Stimulated activated CD4-positive, alpha-beta T cell treated with anti-CD3 and anti-CD28 coated beads, TNF-alpha, amount 100 ng/mL, for 1 hour (primary cell): ENCODE measurements at places on chromosomes 7 and 10.

GRCh38 chr10:88851706-88852105 is at the start of gene ANKRD22:
ANKRD22 (minus strand) TSS chr10:88851844; CDS start chr10:88851607, 237 bp downstream.
- no peak for DNase-seq

DNA sequence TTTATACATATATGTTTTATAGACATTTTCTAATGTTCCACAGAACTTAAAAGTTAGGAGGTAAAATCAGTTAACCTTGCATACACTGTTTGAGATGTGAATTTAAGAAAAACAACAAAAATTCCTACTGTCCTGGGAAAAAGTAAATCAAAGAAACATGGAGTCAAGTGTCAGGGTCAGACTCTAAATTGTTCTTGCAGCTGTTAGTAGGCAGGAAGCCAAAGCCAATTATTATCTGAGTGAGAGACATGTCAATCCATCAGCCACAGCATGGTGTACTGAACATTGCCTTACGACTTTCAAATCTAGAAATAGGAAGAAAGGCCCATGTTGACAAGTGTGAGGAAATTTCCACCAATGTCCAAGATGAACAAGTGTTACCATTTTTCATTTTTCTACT is 461.2 kb upstream of the MBL2 start:
- DNase-seq, result no peak

- DNase-seq, result no peak
Measured at GRCh38 chr10:25508112-25508815, 333.5 kb downstream of the GPR158 start.

- no peak for DNase-seq
Measured at GRCh38 chr10:23869548-23869947, 339.4 kb upstream of the KIAA1217 start.

- DNase-seq, result no peak
Measured at GRCh38 chr7:17521437-17521836, 223.0 kb downstream of the AHR start.

DNA sequence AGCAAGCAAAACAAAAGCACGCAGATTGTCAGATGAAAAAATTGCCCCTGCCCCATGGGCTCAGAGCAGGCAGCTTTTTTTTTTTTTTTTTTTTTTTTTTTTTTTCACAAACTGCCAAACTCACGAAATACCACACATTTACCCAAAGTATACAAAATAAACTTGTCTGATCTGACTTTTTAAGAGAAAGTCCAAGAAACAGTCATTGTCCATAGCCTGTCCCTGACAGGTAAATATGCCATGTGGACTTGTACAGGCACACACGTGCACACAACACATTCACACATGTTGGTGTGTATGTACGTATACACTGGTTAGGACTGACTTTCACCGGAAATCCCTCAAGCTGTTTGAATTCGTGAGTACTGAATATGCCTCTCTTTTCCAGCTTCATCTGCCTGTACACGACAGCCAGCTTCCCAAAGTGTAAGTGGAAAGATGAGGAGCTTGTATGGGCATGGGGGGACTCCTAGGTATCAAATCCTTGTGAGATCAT is 929 bp upstream of the HGF start:
- no peak for DNase-seq

DNA sequence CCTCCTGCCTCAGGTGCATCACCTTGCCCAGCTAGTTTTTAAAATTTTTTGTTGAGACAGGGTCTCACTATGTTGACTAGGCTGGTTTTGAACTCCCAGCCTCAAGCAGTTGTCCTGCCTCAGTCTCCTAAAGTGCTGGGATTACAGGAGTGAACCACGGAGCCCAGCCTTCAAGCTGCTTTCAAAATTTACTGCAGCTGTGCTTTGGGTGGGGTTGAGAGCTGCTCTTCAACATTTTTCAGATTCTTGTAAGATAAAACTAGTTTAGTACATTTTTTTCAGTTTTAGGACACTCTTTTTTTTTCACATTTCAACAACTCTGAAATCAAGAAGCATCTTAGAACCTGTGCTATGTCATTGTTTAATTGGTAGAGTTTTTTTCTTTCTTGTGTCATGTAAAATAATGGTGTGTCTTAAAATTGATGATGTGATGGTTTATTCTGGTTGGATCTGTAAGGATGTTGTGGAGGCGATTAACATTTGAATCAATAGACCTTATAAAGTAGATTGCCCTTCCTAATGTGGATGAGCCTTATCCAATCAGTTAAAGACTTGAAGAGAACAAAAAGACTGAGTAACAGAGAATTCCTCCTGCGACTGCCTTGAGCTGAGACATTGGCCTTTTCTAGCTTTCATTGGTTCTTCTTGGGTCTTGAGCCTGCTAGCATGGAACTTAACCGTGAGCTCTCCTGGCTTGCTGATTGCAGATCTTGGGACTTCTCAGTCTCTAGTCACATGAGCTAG is 13.5 kb downstream of the PLEKHA8 start:
- DNase-seq, result no peak

DNA sequence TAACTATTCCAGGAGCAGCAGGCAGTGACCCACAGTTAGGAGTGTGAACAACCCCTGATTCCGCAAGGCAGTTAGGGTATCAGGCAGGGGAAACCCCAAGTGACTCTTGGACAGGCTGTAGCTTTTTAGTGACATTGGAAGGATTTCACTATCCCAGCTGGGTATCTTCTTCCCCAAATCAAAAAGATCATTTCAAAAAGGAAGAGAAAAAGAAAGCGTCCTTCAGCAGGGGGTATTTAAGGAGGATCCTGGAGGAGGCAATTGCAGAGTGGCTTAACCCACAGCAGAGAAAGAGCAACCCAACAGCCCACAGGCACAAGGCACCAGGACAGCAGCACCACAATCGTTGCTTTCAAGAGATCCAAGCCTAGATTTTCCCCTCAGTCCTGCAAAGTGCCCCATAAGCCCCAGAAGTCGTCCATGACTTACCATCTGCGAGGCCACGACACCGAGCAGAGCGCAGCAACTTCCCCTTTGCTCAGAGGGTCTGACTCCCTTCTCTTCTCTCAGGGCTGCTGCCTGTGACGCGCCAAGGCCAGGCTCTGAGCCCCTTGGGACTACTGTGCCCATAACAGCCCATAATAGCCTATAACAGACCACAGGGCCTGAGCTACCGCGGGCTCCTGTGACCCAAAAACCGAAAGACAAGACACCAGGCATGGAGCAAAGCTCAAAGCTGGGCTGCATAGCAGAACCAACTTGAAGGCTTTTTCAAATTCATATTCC is 19.8 kb downstream of the PIK3AP1 start:
- no peak for DNase-seq

DNA sequence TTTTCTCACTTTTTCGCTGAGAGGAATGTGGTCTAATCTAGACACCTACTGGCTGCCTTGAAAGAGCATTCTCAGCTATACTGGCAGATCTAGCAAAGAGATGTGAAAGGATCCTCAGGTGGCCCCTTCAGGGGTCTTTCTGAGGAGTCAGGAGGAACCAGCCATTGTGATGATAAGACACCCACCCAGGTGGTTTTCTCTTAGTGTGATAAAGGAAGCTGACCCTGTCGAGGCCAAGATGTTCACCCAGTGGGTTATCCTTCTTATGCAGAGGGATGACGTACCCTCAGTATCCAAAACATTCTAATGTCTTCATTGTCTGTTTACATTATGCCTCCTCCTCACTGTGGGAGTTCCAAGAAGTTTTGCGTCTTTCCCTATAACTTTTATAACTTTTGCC is 98.3 kb upstream of the LRGUK start:
- no peak for DNase-seq

- DNase-seq, result no peak
Measured at GRCh38 chr7:7219216-7219615, 36.9 kb downstream of the C1GALT1 start.

DNA sequence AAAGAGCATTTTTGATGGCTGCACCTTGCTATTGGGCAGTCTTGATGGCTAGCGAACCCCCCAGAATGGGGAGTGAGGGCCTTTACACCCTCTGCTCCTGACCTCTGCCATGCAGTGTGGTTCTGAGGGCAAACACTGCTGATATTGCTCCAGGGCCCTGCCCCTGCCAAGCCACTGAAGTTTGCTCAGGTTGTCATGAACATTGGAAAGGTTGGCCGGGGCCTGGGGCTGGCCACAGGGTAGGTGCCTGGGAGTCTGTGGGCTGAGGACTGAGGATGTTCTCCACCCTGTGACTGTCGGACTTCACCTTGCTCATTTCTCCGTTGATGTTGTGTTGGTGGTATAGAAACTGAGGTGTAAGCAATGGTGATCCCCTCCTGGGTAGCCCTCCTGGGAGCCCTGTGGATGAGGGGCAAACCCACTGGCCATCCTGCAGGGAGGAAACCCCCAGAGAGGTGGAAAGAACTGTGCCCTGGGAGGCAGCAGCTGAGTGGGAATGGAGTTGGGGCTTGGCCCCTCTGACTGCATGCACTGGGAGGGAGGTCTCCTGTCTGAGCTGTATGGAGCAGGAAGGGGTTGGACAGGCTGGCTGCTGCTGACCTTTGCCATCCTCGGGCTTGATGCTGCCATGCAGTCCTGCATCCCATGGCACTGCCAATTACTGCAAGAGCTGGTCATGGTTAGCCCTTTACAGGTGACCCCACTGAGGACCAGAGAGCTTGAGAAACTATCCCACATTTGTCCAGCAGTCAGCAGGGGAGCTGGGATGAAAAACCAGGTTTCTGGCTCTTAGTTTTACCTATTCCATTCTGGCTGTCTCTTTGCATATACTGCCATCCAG is 77.1 kb downstream of the SH2D4B start:
- DNase-seq, result no peak

DNA sequence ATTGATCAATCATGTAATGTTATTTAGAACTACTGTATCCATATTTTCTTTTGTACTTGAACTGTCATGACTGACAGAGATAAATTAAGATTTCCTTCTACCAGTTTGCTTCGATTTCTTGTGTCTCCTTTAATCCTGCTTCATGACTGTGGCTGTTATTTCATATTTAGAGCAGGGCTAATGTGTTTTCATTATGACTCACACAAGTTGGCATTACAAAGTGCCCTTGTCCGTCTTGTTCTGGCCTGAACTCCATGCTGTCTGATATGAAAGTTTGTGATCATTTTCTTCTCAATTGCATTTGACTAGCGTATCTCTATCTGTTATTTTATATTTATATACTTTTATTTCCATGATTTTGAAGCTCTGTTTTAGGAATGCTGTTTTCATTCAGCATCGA is 344.1 kb upstream of the PRKCQ start:
- DNase-seq, result no peak

GRCh38 chr7:67344481-67345193 is 348.0 kb downstream of the TYW1 start:
- no peak for DNase-seq

GRCh38 chr7:76077435-76077834 is 29.5 kb downstream of the MDH2 start:
- DNase-seq, result no peak

GRCh38 chr7:92875719-92876118 is 39.3 kb upstream of the CDK6 start:
- no peak for DNase-seq

GRCh38 chr7:158447506-158448171 is 140.0 kb downstream of the PTPRN2 start:
- no peak for DNase-seq

GRCh38 chr10:129774736-129775401 is 189.2 kb downstream of the EBF3 start:
- DNase-seq, result no peak

- no peak for DNase-seq
Measured at GRCh38 chr7:22482503-22482902, 17.5 kb downstream of the STEAP1B start.

GRCh38 chr7:134186027-134186426 is 58.9 kb downstream of the LRGUK start:
- no peak for DNase-seq

GRCh38 chr10:50892467-50892866 is 7.0 kb upstream of the A1CF start:
- no peak for DNase-seq

DNA sequence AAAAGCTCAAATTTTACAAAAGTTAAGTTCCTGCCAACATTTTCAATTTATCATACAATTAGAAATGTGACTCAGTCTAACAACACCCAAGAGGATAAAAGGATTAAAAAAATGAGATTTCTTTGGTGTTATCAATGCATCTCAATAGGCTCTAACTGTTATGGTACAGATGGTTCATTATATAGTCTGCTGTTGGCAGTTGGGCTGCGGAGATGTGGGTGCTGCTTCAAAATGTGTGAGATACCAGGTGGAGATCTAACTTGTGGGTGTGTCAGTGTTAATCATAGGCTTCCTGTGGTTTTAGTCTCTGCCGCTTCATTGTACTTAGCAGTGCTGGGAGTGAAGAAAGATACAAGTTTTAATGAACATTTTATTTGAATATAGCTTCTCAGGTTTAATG is 231.2 kb downstream of the EXOC4 start:
- DNase-seq, result no peak

- DNase-seq, result peak; percentile 79
Measured at GRCh38 chr10:47047577-47048525, 136.6 kb downstream of the PTPN20 start.

GRCh38 chr10:111075577-111076185 is 1.1 kb upstream of the ADRA2A start:
- DNase-seq, result no peak

- DNase-seq, result no peak
Measured at GRCh38 chr7:40836218-40836617, 701.4 kb downstream of the SUGCT start.

- DNase-seq, result no peak
Measured at GRCh38 chr7:87146740-87147386, 5.4 kb upstream of the DMTF1 start.

DNA sequence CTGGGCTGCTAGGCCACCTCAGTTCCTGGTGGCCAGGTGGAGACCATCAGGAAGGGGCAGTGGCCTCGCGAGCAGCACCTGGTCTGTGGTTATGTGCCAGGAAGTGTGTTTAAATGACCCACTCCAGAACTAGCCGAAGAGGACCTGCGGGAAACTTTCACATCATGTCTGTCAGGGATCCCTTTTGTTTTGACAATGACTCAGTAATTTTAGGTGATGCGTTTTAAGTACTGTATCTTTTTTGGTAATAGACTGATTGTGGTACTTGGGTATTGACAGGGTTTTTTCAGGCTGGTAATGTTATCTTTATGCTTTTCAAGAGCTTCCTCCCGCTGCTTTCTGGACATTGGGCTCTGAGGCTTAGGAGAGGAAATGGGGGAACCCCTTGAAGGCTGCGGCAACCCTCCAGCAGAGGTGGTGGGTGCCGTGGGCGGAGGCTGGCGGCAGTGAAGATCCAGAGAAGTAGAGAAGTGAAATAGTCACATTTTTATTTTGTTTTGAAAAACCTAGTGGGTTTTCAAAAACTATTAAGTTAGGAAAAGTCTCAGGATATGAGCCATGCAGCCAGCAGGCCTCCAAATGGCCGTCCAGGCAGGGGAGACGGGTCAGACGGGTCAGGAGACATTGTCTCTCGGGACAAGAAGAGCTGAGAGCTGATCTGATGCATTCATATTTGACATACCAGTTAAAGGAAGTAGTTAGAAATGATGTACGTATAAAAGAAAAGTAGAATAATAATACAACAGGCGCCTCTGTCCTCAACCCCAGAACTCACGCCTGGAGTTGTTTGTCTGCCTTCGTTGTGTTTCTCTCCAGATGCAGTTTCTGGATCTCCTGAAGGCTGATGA is 27.7 kb downstream of the PPP2R2D start:
- DNase-seq, result no peak

- no peak for DNase-seq
Measured at GRCh38 chr7:1361016-1361755, 98.1 kb downstream of the MICALL2 start.

GRCh38 chr7:151251689-151252560 is 3.4 kb upstream of the SMARCD3 start:
- no peak for DNase-seq
